Uterine smooth muscle cell (primary cell): ENCODE measurements at places on chromosomes 1 and 21. TPM values are rescaled to one million over a fixed set of nuclear protein-coding genes. Genes with fewer than 3 reads are reported as not detected.

Gene ARHGEF10L
- 20.8 and 24.7 TPM in 2 replicates for total RNA-seq

Gene ACTN2
- total RNA-seq, result under 0.01 and 0.66 TPM in 2 replicates

Gene CELA3A
- total RNA-seq, result not detected in 2 replicates

Gene SELE
- total RNA-seq, result not detected in 2 replicates

Gene ZNF697
- total RNA-seq, result 19.9 and 25.9 TPM in 2 replicates
